ENCODE measurements at places on chromosomes 1 and 21.

GRCh38 chr21:23292292-23292691 is 2294.1 kb downstream of the NCAM2 start:
- no peak for DNase-seq

GRCh38 chr1:9705337-9706093 is 54.0 kb downstream of the PIK3CD start:
- DNase-seq = no peak

DNA sequence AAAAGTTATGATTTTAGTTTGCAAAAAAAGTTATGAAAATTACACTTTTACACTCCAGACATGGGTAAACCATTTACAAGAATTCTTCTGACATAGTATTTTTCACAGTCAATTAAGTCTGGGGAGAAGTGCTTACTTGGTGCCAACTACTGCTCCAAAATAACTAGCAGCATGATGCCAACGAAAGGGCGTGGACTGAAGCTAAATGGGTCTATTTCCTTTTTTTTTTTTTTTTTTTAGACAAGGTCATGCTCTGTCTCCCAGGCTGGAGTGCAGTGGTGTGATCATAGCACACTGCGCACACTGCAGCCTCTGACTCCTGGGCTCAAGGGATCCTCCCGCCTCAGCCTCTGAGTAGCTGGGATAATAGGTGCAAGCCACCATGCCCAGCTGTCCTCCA is 43.2 kb downstream of the FMO4 start:
- no peak for DNase-seq

DNA sequence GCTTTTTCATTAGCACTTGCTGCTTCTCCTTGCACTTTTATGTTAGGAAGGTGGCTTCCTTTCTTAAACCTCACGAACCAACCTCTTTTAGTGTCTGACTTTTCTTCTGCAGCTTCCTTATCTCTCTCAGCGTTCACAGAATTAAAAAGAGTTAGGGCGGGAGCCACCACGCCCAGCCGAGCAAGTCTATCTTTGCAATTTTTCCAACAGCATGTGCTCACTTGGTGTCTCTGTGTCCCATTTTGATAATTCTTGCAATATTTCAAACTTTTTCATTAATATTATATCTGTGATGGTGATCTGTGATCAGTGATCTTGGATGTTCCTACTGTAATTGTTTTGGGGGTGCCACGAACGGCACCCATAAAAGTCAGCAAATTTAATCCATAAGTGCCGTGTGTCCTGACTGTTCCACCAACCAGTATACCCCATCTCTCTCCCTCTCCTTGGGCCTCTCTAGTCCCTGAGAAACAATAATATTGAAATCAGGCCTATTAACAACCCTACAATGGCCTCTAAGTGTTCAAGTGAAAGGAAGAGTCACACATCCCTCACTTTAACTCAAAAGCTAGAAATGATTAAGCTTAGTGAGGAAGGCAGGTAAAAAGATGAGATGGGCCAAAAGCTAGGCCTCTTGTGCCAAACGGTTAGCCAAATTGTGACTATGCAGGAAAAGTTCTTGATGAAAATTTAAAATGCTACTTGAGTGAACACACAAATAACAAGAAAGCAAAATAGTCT is 15.9 kb upstream of the ITPKB start:
- DNase-seq = no peak

- no peak for DNase-seq
Observed at GRCh38 chr1:24762133-24762676, 17.0 kb downstream of the CLIC4 start.

DNA sequence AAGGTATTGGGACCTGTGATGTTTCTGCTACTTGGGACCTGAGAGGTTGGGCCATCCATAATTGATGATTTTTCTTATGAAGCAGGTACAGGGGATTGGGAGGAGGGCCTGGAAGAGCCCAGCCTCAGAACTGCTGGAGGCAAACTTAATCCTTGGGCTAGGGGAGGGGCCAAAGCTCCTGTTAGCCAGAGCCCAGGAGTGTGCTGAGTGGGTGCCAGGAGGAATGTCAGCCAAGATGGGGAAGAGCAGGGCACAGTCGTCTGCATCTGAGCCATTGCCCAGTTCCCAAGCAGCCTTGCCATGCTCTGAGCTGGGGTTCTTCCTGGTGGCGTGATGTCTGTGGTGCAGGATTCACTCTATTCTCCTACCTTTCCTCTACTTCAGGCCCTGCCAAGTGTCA is 5.8 kb downstream of the MAPKAPK2 start:
- DNase-seq = no peak

GRCh38 chr1:31588751-31589515 is 12.6 kb downstream of the TINAGL1 start:
- no peak for DNase-seq

DNA sequence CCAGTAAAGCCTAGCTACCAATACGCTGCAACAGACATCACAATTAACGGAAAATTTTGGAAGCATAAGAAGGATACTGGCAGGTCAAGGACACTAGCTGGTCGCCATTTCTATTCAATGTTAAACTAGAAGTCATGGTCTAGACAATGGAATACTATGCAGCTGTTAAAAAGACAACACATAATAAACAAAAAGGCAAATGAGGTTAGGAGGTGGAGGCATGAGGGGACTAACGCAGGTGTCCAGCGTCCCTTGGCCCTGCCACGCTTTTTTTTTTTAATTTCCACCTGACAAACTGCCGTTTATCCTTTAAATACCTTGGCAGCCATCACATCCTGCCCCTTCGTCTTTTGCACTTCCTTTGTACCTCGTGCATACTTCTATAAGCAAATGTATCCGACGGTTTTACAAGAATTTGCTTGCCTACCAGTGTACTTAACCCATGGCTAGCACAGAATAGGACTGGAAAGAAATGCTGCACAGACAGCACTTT is 698 bp upstream of the SLC22A15 start:
- DNase-seq = no peak

DNA sequence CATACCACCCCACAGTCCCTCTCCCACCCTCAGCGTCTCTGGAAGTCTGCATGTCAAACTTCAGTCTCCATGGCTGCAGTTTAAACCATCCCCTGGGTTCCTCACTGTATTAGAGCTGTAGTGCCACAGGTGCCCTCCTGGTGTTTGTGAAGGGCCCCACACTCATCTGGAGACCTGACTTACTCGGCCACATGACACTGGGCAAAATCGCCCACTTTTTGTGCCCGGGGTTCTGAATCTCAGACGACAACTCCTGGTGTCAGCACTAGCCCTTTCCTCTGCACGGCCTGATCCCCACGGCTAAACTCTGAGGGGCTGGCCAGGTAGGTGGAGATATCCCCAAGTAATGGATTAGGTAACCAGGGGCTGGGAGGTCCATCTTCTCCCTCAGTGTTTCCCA is 6.5 kb downstream of the INKA2 start:
- DNase-seq = no peak

- no peak for DNase-seq
Observed at GRCh38 chr1:9145714-9146113, 16.8 kb upstream of the GPR157 start.

GRCh38 chr1:212667223-212668139 is 32.2 kb downstream of the BATF3 start:
- no peak for DNase-seq

DNA sequence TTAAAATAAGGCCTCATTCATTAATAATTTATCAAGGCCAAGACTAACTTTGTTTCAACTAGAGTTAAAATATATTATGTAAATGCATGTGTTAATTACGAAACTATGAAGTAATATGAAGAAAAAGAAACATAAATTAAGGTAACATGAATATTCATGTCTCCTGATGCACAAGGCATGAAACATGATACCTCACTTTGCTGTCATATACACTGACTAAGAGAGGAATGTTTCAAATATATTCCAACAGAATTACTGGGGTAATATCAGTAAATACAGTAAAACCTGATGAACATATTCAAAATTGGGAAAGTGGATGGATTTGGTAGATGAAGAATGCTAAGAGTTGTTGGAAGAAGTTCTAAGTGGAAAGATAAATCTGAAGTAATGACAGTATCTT is 274.6 kb downstream of the LRRC7 start:
- DNase-seq = no peak

DNA sequence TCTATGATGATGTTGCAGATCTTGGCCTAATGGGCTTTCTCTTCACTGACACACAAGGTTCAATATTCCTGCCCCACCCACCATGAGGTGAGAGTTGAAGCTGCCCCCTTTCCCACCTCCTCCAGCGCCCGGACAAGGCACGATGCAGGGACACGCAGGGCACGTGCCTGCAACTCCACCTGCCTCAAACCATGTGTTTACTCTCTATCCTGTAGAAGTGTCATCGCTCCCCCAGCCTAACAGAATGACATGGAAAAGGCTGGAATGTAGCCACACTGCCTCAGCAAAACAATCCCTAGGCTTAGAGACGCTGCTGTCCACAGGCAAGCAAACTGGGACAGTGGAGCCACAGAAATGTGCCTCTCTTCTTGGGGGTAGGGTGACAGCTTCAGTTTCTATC is 92.9 kb upstream of the SOD1 start:
- DNase-seq = no peak

- DNase-seq = no peak
Observed at GRCh38 chr1:171138980-171139379, 46.1 kb upstream of the FMO2 start.

GRCh38 chr1:208691012-208691411 is 446.8 kb upstream of the PLXNA2 start:
- DNase-seq = no peak

DNA sequence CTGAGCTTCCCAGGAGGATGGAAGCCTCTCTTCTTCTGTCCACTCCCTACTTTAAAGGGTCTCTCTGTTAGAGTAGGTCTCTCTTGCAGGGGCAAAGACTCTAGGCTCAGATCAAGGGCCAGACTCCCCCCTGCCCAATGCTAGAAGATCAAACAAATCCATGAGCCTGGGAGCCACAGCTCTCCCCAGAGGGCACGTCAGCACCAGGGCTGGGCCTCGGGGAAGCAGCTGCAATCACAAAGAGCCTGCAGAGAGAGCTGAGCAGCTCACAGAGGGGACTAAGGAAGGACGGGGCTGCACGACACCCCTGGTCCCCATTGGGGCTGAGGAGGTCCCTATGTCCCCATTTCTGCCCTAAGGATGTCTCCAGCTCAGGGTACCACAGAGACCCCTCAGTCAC is 3.9 kb downstream of the CNTN2 start:
- no peak for DNase-seq

- no peak for DNase-seq
Observed at GRCh38 chr1:232873412-232873811, 68.2 kb downstream of the MAP10 start.

GRCh38 chr1:13816016-13816760 is 116.2 kb downstream of the PRDM2 start:
- DNase-seq = no peak

- no peak for DNase-seq
Observed at GRCh38 chr1:147264158-147264768, 21.8 kb downstream of the CHD1L start.

DNA sequence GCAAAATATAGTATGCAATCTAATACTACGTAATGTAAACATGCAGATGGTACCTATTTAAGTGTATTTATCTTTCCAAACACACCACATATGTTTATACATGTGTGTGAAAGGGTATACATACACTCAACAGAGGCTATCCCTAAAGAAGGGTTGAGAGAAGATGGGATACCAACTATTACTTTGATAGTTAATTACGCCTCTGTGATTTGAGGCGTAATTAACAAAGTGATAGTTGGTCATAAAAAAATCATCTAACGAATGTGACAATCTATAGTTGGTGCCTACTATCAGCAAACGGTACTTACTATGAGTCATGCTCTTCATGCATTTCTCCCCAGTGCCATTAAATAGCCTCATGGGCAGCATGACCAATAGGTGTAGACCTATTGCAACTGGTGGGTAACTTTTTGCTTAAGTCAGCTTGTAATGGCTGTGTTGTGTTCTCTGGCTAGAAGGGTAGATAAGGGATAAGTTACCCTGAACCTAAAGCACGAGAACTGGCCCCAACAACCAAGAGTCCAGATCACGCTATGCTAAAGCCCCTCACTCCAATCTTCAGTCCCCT is 15.3 kb downstream of the RCAN1 start:
- DNase-seq = no peak

DNA sequence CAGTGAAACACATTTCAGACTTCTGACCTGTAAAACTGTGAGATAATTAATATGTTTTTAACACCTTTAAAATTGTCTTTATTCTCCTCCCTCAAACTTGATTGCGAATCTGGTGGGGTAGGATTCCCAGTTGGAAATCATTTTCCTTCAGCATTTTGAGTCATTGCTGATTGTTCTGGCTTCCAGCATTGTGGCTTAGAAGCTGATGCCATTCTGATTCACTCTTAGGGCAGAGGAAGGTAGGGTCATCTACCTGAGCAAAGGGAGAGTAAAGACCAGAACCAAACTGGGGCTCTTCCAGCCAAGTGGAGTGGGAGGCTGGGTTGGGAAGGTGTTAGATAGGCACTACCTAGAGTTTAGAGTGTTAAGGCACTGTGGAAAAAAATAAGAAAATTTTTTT is 61.2 kb downstream of the MPZL1 start:
- DNase-seq = no peak

GRCh38 chr1:55860798-55861519 is 645.8 kb upstream of the USP24 start:
- DNase-seq = no peak

GRCh38 chr1:229124116-229124515 is 146.8 kb upstream of the RAB4A start:
- DNase-seq = no peak

DNA sequence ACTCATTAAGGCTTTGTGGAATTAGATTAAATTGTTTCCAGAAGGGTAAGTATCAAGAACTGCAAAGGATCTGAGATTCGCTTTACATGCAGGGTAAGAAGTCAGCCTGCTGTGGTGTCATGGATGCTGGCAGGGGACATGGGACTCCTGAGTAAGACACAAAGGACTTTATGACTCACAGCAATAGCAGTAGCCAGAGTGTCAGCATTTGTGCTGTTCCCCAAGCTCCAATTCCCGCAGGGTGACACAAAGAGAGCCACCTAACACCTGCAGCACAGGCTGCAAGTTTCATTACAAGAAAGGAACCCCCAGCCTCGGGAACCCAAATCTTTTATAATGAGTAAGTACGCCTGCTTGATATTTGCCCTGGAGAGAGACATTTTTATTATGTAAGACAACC is 298.1 kb upstream of the POU3F1 start:
- DNase-seq = no peak

- DNase-seq = no peak
Observed at GRCh38 chr1:203935321-203935720, 73.9 kb downstream of the SNRPE start.

- DNase-seq = no peak
Observed at GRCh38 chr1:32989160-32990050, 24.8 kb upstream of the RNF19B start.

GRCh38 chr1:52567943-52568342 is 15.1 kb upstream of the TUT4 start:
- DNase-seq = no peak
